ENCODE measurements at places on chromosomes 13 and 19. TPM values are rescaled to one million over a fixed set of nuclear protein-coding genes. Genes with fewer than 3 reads are reported as not detected.

MEDAG gene
- total RNA-seq, result 6.6 TPM

NKPD1 gene
- total RNA-seq, result 0.60 TPM

GSX1 gene
- not detected for total RNA-seq

SLC25A41 gene
- not detected for total RNA-seq

AXL gene
- 40.1 TPM for total RNA-seq

Measured in ureter (tissue), 1 donor.